ENCODE measurements at places on chromosomes 2 and 18.
A peak's percentile ranks its signal among the peaks of the same experiment; 100 is the strongest.

- DNase-seq: no peak
Measured at GRCh38 chr18:46301081-46301480, 196.9 kb downstream of the HAUS1 start.

DNA sequence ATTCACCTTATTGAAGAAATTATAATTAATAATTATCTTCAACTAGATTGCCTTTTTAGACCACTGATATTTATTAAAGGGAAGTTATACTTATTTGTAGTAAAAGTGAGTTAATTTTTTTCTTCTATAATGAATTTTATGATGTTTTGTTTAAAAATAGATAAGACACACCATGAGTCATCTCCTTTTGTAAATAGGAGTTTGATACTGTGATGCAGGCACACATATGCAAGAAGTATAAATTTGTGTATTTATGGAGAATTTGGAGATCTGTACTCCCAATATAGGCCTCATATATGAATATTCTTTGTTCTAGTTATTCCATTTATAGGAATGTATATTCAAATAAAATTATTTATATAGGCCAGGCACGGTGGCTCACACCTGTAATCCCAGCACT, 703.5 kb upstream of the CHAC2 start:
- DNase-seq: no peak

DNA sequence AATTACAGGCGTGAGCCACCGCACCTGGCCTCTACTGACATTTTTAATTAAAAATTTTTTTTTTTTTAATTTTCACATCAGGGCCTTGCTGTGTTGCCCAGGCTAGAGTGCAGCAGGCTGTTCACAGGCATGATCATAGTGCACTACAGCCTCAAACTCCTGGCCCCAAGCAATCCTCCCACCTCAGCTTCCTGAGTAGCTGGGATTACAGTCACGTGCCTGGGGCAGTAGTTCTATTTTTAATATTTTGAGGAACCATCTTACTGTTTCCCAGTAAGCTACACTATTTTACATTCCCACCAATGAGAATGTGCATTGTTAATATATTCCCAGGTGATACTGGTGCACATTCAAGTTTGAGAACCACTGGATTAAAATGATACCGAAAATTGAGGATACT, 92.7 kb downstream of the WDSUB1 start:
- DNase-seq: peak; percentile 11

GRCh38 chr2:26727641-26728561, 35.4 kb downstream of the KCNK3 start:
- DNase-seq: peak; percentile 14

- DNase-seq: no peak
Measured at GRCh38 chr2:160836755-160837154, 323.5 kb upstream of the TANK start.

GRCh38 chr2:240568678-240569522, 616 bp downstream of the RNPEPL1 start:
- peak; percentile 53 for DNase-seq

DNA sequence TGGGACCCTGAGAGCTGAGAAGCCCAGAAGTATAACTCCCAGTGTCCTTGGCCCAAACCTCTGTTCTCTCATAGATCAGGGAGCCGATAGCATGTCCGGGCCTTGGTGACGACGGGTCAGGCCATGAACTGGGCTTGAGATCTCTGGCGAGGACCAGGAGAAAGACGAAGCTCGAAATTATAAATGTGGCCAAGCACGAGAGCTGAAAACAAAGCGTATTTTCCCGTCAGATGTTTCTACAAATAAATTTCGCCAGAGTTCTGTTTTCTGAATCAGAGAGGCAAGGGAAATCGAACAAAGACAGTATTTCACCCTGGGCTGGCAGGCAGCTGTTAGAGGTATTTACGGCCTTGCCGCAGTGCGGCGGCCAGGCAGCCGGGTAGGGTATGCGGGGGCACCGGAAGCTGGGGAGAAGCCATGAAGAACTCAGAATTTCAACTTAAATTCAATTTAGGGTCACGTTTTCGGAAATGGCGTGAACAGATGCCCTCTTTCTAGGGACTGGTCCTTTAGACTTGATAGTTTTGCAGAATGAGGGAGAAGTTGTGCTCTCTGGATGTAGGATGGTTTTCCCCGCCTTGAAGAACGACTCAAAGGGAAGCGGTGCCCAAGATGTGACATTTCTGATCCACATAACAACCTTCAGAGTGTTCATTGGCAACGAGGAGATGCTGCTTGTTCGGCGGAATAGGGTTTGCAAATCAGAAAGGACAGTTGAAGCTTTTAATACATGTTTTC, 9.6 kb downstream of the HOXD8 start:
- no peak for DNase-seq

- DNase-seq: no peak
Measured at GRCh38 chr2:126882181-126882580, 16.5 kb upstream of the TEX51 start.

DNA sequence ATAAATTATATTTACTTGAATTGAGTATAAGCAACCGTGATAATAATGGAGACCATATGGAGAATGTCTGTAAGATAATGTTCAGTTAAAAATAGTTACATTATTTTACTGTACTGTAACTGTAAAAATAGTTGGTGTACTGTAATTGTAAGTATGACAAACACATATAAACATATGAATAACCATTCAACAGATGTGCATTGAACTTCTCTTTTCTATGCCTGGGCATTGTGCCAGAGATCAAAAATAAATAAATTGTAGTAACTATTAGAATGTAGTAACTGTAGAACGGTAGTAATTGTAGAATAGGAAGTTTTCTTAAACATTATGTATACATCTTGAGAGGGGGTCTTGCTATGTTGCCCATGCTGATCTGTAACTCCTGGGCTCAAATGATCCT, 287.4 kb upstream of the EPAS1 start:
- DNase-seq: peak; percentile 34

GRCh38 chr18:42339372-42339771, 384.3 kb downstream of the PIK3C3 start:
- DNase-seq: no peak

- DNase-seq: no peak
Measured at GRCh38 chr2:239625156-239625845, 224.5 kb upstream of the HDAC4 start.

All from suppressor macrophage treated with lipopolysaccharide for 4 hours (primary cell).